ENCODE measurements at places on chromosomes 6 and 20. TPM values are rescaled to one million over a fixed set of nuclear protein-coding genes. Genes with fewer than 3 reads are reported as not detected.

Gene SLC32A1
- total RNA-seq: not detected

- peak overlapping the region; percentile 68 for H3K4me3 ChIP-seq
- peaks cover 72% of the 10 kb centered on the region for H3K4me1 ChIP-seq
- DNase-seq: no peak
- no peaks in the 10 kb centered on the region for H3K27me3 ChIP-seq
- H3K27ac ChIP-seq: peak overlapping the region; percentile 98
These were observed 19.5 kb upstream of the TAF8 start for GRCh38 chr6:42030585-42031506.

DNA sequence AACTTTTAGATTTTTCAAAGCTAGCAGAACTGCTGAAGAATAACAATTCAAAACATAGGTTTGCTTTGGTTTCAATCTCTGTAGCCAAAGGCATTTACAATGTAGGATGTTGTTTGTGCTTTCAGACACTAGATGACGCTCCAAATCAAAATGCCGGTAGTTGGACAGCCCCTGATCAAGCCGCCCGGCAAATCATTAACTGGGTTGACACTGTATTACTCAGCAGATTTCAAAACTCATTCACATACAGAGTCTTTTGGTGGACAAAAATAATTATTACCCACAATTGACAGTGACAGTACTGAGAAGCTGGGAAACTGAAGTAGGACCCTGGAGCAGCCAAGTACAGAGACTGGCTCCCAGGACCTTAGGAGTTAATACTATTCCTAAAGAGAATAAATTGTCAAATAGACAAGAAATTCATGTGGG is 21.3 kb upstream of the HFE start:
- H3K36me3 ChIP-seq: no peaks in the 10 kb centered on the region
- no peaks in the 10 kb centered on the region for H3K4me1 ChIP-seq
- DNase-seq: peak; percentile 75
- peaks cover 6% of the 10 kb centered on the region for H3K27me3 ChIP-seq
- H3K4me3 ChIP-seq: no peak overlapping the region

Gene BPIFB1
- total RNA-seq: not detected

Gene KIF25
- not detected for total RNA-seq

GRCh38 chr20:10336959-10337729 is 96.9 kb downstream of the MKKS start:
- H3K27ac ChIP-seq: no peak overlapping the region
- no peaks in the 10 kb centered on the region for H3K36me3 ChIP-seq
- DNase-seq: no peak

DNA sequence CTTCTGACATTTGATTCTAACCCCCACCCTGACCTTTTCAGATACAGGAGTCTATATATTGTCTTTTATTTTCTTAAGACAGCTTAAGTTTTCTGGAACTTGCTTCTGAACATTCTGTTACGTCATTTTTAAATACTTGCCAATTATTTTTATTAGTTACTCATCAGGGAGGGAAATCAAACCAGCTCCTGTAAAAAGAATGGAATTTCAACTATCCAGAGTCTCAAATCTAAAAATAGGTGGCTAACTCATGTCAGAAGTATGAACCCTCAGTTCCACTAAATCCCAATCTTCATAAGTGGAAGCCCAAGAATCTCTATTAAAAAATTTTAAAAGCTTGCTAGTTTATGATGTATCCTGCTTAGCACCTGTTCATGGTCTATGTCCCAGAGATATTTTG is 900.0 kb downstream of the KIF16B start:
- H3K36me3 ChIP-seq: no peaks in the 10 kb centered on the region
- H3K4me3 ChIP-seq: no peak overlapping the region
- no peak for DNase-seq

DNA sequence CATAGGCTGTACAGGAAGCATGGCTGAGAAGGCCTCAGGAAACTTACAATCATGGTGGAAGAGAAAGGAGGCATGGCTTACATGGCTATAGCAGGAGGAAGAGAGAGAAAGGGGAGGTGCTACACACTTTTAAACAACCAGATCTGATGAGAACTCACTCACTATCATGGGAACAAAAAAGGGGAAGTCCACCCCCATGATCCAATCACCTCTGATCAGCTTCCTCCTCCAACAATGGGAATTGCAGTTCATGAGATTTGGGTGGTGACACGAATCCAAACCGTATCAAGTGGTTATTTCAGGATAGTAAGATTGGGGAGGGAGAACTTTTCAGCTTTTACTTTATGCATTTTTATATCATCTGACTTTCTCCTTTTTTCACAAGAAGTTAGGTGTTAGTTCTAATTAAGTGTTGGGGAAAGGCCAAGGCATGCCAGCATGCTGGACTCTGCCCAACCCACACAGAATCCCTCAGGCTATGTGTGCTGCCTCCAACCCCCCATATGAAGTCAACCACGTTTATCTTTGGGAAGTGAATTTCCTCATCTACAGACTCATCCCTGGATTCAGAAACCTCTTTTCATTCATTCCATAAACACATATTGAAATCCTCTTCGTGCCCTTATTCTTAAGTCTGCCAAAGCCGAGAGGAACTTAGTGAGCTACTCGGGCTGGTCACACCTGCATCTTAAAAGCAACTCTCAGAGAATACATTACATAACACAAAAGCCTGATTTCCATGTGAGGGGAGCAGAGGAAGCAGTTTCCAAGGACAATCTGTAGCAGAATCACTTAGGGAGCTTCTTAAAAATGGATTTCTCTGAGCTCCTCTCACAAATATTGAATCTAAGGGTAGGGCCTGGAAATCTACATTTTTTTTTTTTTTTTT is 16.7 kb upstream of the CLIC5 start:
- H3K4me1 ChIP-seq: no peaks in the 10 kb centered on the region
- no peaks in the 10 kb centered on the region for H3K36me3 ChIP-seq
- H3K27me3 ChIP-seq: peaks cover 24% of the 10 kb centered on the region
- H3K27ac ChIP-seq: no peak overlapping the region

GRCh38 chr6:137496909-137497720 is 2.9 kb upstream of the OLIG3 start:
- H3K27me3 ChIP-seq: peaks cover 49% of the 10 kb centered on the region
- peak overlapping the region; percentile 30 for H3K4me3 ChIP-seq
- no peak for DNase-seq
- H3K27ac ChIP-seq: no peak overlapping the region
- peaks cover 10% of the 10 kb centered on the region for H3K36me3 ChIP-seq

Gene DNMT3B
- 0.81 TPM for total RNA-seq

DNA sequence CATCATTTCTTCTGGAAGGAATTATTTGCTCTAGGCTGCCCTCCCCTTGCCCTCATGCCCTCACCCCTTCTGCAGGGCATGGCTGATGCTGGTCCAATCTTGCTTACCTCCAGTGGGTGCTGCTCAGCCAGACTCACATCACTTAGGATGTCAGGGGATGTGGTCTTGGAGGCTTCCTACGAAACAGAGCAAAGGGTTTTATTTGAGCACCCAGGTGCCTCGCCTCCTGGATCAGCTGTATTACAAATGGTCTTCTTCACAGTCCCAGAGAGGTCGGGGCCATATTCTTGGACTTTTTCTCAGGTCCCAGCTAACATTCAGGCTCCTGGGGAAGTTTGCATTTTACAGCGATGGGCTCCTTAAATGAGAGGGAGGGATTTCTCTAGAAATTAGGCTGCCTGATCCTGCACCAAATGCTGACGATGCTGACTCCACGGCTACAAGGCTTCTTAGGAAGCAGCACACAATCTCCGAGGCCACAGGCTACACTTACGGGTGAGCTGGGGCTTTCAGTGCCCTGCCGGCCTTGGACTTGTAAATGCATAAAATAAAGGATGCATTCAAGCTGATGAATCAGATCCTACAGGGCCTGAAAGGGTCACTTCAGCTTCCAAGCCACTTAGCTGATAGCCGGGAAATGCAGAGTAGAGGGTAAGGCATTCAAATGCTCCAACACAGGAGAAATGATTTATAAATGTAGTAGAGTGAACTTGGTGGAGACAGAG is 159.8 kb upstream of the ECI2 start:
- DNase-seq: no peak
- H3K36me3 ChIP-seq: no peaks in the 10 kb centered on the region
- H3K4me1 ChIP-seq: no peaks in the 10 kb centered on the region
- H3K27ac ChIP-seq: no peak overlapping the region
- no peaks in the 10 kb centered on the region for H3K27me3 ChIP-seq
- no peak overlapping the region for H3K4me3 ChIP-seq

Gene GTSF1L
- not detected for total RNA-seq

DNA sequence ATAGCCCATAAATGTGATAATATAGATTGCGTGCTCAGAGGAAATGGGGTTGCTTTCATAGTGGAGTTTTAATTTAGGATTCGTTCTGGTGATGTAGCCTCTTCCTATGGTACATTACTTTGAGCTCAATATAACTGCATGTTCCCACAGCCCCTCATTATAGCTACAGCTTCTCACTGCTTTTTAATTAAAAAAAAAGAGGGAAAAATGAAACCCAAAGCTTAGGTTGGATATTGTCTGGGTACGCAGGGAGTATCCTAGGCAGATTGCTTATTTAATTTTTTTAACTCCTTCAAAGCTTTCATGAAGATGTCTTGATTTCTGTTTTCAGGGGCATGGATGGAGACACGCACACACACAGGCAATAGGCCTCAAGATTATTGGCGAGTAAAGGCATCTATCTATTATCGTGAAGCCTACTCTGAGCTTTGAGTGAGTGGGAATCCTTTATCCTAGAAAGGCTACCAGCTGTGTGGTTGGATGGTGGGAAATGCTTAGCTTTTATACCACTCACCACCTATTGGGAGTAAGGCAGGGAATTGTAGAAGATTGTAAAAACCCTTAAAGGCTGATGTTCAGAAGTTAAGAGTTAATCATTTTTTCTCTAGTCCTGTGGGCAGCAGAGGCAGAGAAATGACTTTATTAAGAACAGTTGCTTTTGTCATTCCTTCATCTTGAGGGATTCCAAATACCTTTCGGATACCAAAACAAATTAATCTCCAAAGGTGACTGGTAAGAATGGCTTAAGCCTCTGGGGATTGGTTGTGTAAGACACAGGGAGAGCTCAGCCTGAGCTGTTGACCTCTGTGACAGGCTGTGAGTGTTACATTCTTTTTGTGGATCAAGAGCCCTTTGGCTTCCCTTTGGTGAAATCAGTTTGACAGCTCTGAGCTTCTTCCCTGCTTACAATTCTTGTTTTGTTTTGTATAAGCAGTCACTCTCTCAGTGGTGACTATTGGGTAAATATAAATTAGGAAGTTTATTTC is 33.4 kb downstream of the CTNNBL1 start:
- H3K4me1 ChIP-seq: peaks cover 32% of the 10 kb centered on the region
- H3K27me3 ChIP-seq: no peaks in the 10 kb centered on the region
- peaks cover 8% of the 10 kb centered on the region for H3K36me3 ChIP-seq
- H3K27ac ChIP-seq: peak overlapping the region; percentile 64

Gene EMILIN3
- total RNA-seq: not detected

GRCh38 chr6:37150314-37150713 is 19.6 kb upstream of the PIM1 start:
- peaks cover 3% of the 10 kb centered on the region for H3K27me3 ChIP-seq
- no peaks in the 10 kb centered on the region for H3K36me3 ChIP-seq
- H3K27ac ChIP-seq: no peak overlapping the region
- peaks cover 14% of the 10 kb centered on the region for H3K4me1 ChIP-seq

- no peak overlapping the region for H3K27ac ChIP-seq
- peaks cover 5% of the 10 kb centered on the region for H3K4me1 ChIP-seq
- no peaks in the 10 kb centered on the region for H3K27me3 ChIP-seq
- H3K36me3 ChIP-seq: peaks cover 31% of the 10 kb centered on the region
These were observed 125.4 kb upstream of the SAMD5 start for GRCh38 chr6:147382945-147383554.

Gene TENT5A
- 8.6 TPM for total RNA-seq

Gene SRMS
- not detected for total RNA-seq

GRCh38 chr20:1896484-1897258 is 1.5 kb downstream of the SIRPA start:
- H3K27me3 ChIP-seq: peaks cover 49% of the 10 kb centered on the region
- H3K4me1 ChIP-seq: peaks cover 2% of the 10 kb centered on the region
- no peak overlapping the region for H3K27ac ChIP-seq
- no peak for DNase-seq
- H3K36me3 ChIP-seq: no peaks in the 10 kb centered on the region

Gene OR2J2
- not detected for total RNA-seq

Gene SLC35F1
- not detected for total RNA-seq

DNA sequence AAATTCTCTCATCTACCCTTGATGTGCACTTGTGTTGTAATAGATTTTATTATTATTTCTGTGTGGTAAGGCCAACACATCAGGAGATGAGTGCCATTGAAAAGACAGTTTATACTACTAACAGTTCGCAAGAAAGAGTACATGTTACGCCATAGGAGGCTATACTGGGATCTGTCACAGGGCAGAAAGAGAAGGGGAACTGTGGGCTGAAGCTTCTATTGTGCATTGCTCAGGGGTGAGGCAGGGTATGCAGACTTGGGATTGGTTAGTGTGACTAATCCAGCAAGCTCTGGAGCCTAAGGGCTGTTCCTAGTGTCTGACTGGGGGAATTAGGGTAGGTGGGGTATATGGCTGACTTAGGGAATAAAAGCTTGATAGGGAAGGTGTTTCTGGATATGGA is 50.9 kb downstream of the GPR63 start:
- no peaks in the 10 kb centered on the region for H3K36me3 ChIP-seq
- no peak overlapping the region for H3K27ac ChIP-seq
- H3K4me3 ChIP-seq: no peak overlapping the region
- DNase-seq: no peak
- H3K4me1 ChIP-seq: no peaks in the 10 kb centered on the region

GRCh38 chr20:59596690-59597089 is 7.7 kb upstream of the PHACTR3 start:
- H3K36me3 ChIP-seq: no peaks in the 10 kb centered on the region
- H3K27ac ChIP-seq: no peak overlapping the region
- H3K27me3 ChIP-seq: peaks cover 29% of the 10 kb centered on the region
- H3K4me1 ChIP-seq: peaks cover 3% of the 10 kb centered on the region

DNA sequence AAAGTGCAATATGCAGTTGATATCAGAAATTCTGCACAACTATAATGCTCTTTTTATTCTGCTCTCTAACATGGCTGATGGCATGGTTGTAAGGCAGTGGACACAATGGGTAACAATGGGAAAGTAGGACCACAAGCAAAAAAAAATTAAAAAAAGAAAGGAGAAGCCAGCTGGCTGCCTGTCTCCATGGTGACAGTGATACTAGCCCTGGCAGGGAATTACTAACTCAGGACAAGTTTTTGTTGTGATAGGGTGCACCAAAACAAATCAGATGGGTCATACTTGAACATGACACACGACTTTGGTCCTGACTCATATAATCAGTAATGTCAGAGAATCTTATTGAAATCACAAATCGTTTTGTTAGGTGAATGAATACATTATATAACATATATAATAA is 169.4 kb downstream of the TRDN start:
- H3K36me3 ChIP-seq: no peaks in the 10 kb centered on the region
- H3K4me1 ChIP-seq: no peaks in the 10 kb centered on the region
- no peak overlapping the region for H3K27ac ChIP-seq
- no peak overlapping the region for H3K4me3 ChIP-seq
- DNase-seq: no peak

Gene SCUBE3
- total RNA-seq: not detected

DNA sequence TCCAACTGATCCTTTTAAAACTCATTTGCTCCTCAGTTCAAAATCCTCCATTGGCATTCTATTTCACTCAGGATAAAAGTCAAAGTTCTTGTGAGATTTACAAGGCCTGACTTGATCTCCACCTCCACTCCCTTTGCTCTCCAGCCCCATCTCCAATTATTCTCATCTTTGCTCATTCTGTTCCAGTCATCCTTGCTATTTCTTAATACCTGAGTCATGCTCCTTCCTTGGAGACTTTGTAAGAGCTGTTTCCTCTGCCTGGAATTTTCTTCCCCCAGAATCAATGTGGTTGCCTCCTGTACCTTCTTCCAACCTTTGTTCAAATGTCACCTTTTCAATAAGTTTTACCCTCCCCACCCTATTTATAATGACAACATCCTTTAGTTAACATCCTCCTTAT is 373.5 kb downstream of the HTR1B start:
- H3K4me3 ChIP-seq: no peak overlapping the region
- no peak for DNase-seq
- H3K27ac ChIP-seq: no peak overlapping the region
- peaks cover 9% of the 10 kb centered on the region for H3K36me3 ChIP-seq

All from natural killer cell treated with Interleukin-12 subunit alpha and Interleukin-12 subunit beta and Interleukin-15 and Interleukin-18, amount 100 ng/mL, for 72 hours (primary cell).